Activated CD4-positive, alpha-beta T cell treated with anti-CD3 and anti-CD28 coated beads, Interleukin-2, amount 10 ng/mL, durations not matched to agents 7 days and 5 days (primary cell): ENCODE measurements at places on chromosomes 12 and 14. TPM values are rescaled to one million over a fixed set of nuclear protein-coding genes. Genes with fewer than 3 reads are reported as not detected.

The AMDHD1 gene
- total RNA-seq, result 1.4 TPM

The BIN2 gene
- total RNA-seq, result 226 TPM

The SCARB1 gene
- 5.3 TPM for total RNA-seq

The KRT75 gene
- not detected for total RNA-seq

The TAS2R50 gene
- 0.60 TPM for total RNA-seq

The SPIC gene
- total RNA-seq, result not detected

The CDKN1B gene
- 117 TPM for total RNA-seq

The GALNT9 gene
- not detected for total RNA-seq

The MTRFR gene
- 30.8 TPM for total RNA-seq

The CNTN1 gene
- not detected for total RNA-seq

The NPFF gene
- total RNA-seq, result not detected

The IRAK3 gene
- total RNA-seq, result 0.89 TPM

The MYO1A gene
- 2.9 TPM for total RNA-seq

The PTGES3 gene
- total RNA-seq, result 236 TPM

The ORAI1 gene
- total RNA-seq, result 66.4 TPM

The MYH6 gene
- 0.07 TPM for total RNA-seq

The CCDC197 gene
- total RNA-seq, result not detected

The MUCL1 gene
- not detected for total RNA-seq

The KRT3 gene
- total RNA-seq, result not detected
